Colonic mucosa (tissue), 4 donors: ENCODE measurements at places on chromosomes 13 and 19. TPM values are rescaled to one million over a fixed set of nuclear protein-coding genes. Genes with fewer than 3 reads are reported as not detected.

- no peaks in the 10 kb centered on the region for H3K36me3 ChIP-seq
- H3K27me3 ChIP-seq: no peaks in the 10 kb centered on the region
- H3K4me1 ChIP-seq: no peaks in the 10 kb centered on the region
- H3K4me3 ChIP-seq: no peak overlapping the region
- no peak overlapping the region for H3K27ac ChIP-seq
Observed at GRCh38 chr19:3852614-3853254, 16.1 kb downstream of the ZFR2 start.

DNA sequence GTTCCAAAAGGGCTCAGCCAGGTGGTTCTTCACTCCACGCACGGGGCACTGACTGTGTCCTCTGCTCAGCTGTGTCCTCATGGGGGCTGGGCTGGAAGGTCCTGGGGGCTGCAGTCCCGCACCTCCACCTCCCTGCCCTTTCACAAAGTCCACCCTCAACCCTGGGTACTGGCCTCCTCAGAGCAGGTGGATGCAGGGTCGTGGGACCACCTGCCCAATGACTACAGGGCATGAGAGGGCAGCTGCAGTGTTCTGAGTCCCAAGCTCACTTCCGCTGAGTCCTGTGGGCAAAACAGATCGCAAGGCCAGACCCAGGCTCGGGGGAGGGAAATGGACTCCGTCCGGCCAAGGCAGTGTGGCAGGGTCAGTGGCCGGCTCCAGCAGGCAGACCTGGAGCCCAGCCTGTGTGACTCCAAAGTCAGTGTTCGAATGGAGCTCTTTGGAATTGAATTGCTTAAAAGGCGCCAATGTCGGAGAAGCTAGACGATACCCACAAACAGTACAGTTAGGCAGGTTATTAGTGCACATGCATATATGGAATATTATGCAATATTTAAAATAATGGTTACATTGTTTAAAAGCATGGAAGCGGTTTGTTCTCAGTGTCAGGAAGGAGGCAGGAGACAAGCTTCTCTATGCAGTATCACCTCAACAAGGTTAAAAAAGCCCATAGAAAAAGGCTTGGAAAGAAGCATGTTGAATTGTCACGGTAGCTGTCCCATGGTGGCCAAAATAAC, 54.8 kb downstream of the MCF2L start:
- no peaks in the 10 kb centered on the region for H3K36me3 ChIP-seq
- no peaks in the 10 kb centered on the region for H3K4me1 ChIP-seq
- no peak overlapping the region for H3K27ac ChIP-seq
- DNase-seq: no peak
- H3K4me3 ChIP-seq: no peak overlapping the region
- H3K27me3 ChIP-seq: no peaks in the 10 kb centered on the region

The CFAP97D2 gene
- total RNA-seq: not detected

The NKPD1 gene
- total RNA-seq: 0.07 TPM

DNA sequence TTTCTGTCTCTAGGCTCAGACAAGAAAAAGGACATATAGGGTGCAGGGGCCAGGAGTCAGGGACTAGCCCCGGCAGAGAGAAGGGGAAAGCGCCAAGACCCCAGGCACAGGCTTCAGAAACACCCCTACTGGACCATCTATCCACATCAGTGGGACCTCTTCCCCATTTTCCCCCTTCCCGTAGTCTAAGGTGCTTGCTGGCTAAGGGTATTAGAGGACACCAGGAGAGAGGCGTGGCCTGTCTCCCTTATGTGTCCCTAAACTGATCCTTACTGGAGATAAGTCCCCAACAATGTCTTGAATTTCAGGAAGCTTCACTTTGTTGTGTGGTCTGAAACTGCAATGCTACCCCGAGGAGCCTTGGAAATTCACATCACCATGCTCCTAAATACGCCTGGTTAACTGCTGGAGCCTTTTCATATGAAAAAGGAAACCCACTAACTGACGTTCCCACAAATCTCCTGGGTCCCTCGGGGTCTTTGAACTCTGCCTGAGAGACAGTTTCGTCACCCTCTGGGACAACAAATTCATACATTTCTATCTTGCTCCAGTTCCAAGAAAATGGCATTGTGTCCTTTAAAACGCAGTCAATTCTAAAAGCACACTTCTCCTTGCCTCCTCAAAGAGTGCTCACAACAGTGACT, 197.7 kb downstream of the COL4A1 start:
- H3K4me3 ChIP-seq: no peak overlapping the region
- H3K27ac ChIP-seq: no peak overlapping the region
- H3K36me3 ChIP-seq: no peaks in the 10 kb centered on the region
- no peaks in the 10 kb centered on the region for H3K27me3 ChIP-seq
